ENCODE measurements at places on chromosomes 7 and 10.

GRCh38 chr7:111900283-111900682 lies 305.9 kb downstream of the DOCK4 start:
- no peak for DNase-seq

DNA sequence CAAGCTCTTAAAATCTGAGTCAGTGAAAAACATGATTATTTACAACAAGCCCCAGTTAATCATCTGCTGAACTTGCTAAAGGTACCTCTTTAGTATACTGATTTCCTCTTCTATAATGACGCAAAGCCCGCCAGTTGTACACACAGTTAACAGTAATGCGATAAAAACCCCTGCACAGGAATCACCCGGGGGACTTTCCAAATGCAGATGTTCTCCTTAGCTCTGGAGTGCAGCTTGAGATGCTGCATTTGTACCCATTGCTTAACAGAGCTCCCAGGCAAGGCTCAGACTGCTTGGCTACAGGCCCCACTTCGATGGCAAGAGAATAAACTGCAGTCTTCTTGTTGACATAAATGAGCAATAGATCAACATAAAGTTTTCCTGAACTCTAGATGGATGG lies 279.6 kb upstream of the HGF start:
- no peak for DNase-seq

DNA sequence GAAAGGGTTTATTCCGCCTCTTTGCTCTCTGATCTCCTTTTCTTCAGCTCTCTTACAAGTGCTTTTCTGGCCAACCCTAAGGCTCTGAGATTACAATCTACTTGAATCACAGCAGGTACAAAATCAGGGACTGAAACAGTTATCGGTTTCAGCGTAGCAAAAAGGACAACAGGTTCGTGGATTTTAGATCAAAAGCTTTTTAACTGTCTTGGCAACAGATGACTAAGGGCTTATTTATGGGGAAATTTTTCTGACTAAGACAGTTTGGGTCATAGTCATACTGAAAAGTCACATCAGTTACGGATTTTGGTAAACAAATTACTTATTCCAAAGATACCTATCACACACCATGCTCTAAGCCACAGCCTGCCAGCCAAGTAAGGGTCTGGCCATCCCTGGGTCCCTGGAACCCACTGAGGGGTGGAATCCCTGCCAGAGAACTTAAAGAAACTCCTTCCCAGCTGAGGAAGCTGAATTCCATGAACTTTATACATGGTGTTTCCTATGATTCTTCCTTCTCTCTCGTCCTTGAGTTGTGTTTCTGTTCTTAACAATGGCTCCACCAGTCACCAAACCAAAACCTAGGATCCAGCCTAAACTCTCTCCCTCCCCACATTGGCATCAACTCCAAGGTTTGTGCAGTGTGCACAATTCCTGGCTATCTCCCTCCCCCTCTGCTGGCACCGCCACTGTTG lies 169.3 kb downstream of the FAM107B start:
- DNase-seq = no peak

DNA sequence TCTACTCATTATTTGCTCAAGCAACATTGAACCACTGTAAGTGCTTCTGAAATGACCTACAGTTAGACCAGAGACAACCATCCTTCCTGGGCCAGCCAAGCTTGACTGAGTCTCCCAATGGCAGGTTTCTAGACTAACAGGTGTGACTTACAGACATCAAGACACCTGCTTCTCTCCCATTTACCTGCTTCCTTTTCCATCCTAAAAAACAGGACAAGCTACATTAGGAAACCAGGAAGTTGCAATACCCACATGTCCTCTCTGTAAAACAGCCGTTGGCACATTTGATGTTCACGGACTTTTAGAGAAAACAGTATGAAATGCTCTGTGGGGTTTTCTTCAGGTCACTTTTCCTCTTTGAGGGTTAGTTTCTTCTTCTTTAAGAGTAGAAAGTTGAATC lies 4.0 kb downstream of the HECW1 start:
- no peak for DNase-seq

- DNase-seq = no peak
These were observed 3.7 kb upstream of the SPACDR start for GRCh38 chr7:100467638-100468373.
